ENCODE measurements at places on chromosomes 12 and 14.

GRCh38 chr12:84764001-84764400 lies 148.6 kb downstream of the SLC6A15 start:
- DNase-seq, result no peak

- DNase-seq, result no peak
These were observed 56.6 kb upstream of the SRSF5 start for GRCh38 chr14:69710378-69710777.

GRCh38 chr14:33376510-33376909 lies 437.8 kb downstream of the NPAS3 start:
- no peak for DNase-seq

GRCh38 chr12:50639721-50640120 lies 124.2 kb upstream of the ATF1 start:
- DNase-seq, result no peak

DNA sequence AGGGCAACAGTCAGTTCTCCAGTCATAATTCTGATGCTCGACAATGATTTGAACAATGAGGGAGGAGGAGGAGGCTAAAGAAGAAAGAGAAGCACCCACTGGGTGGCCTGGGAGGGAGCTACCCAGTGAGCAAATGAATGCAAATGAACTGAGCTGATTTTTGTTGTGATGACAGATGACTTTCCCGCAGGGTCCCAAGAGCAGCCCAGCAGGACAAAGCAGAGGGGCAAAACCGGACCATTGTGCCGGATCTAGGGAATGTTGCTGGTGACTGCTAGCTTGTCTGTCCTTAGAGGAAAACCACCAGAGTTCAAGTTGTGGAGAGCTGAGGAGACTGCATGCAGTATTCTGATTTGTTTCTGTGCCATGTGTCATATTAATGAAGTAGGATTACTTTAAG lies 162.8 kb downstream of the MON2 start:
- no peak for DNase-seq

DNA sequence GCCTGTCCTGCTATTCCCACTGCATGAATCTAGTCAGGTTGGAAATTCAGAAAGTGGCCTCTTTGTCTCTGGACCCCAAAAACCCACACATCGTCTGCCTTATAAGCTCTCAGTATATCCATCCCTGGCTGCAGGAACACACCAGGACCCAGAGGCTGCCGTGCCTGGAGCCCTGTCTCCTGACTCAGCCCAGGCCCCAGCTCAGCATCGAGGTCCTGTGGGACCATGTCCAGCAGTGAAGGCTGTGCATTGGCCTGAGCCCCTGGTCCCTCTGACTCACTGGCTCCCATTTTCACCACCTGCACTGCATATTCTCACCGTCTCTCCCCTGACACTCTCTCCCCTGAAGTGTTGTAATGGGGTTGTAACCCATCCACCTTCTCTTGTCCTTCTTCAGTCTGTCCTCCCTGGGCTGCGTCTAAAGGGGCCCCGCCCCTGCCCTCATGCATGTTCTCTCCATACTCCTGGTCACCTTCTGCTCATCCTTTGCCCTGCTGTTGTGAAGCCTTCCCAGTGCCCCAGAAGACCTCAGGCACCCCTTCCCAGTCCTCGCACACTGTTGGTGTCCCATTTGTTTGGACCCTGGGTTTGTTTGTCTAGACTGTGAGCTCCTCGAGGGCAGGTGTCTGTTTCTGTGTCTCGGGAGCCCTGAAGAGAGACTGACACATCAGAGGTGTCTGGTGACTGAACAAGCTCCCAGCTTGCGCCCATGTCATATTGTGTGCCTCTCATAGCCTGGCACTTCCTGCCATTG lies 43.8 kb downstream of the EVL start:
- no peak for DNase-seq

DNA sequence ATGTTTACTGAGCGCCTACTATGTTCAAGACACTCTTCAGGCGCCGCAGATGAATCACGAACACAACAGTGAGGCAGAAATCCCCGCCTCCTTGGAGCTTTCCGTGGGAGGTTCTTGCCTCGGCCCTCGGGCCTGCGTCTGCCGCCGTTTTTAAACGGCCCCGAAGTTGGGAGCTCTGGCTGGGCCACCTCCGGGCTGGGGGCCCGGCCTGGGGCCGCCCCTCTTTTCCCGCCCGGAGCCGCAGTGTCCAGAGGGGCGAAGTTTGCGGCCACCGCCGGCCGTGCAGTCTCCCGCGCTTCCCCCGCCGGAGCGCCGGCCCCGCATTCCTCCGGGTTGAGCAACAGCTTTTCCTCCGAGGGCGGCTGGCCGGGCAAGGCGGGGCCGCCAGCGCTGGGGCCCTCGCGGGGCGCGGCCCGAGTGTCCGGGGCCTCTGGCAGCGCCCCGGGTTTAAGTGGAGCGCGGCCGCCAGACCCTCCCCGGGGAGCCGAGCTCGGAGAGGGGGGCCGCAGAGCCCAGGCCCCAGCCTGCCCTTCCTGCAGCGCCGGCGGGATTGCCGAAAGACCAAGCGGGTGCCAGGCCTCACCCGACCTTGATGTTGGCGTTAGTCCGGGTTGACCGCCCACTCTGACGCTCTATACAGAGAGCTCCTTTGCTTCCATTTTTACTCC lies 18.7 kb upstream of the CTDSP2 start:
- DNase-seq, result no peak

GRCh38 chr12:25089738-25090137 lies 105.2 kb downstream of the DNAI7 start:
- DNase-seq, result no peak

DNA sequence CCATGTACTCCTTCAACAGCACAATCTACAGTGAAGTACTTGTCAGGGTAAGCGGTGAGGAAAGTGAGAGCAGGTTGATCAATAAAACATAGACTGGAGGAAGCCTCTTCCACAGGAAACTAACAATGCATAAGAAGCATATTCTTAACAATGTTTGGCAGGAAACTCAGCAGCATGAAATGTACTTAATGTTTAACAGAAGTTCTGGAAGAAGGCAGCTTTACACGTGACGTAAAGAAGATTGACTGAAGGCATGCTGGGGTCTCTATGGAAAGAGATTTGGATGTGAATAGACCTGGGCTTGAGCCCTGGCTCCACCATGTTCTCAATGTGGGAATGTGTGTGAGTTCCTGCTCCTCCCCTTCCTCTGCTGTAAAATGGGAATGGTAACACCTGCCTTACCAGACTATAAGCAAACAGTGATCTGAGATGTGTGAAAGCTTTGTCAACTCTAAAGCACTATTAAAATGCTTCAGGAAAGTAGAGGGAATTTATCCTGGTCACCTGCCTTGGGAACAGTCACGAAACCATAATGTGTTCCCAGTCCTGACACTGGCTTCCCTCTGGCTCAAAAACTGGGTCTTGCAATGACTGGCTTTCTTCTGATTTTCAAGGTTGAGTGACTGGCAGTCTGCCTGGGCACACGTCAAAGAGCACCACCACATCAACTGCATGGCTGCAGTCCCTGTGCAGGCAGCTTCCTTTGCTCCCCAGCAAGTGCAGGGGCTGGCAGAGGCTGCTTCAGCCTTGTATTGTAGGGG lies 384.6 kb downstream of the APAF1 start:
- DNase-seq, result no peak

DNA sequence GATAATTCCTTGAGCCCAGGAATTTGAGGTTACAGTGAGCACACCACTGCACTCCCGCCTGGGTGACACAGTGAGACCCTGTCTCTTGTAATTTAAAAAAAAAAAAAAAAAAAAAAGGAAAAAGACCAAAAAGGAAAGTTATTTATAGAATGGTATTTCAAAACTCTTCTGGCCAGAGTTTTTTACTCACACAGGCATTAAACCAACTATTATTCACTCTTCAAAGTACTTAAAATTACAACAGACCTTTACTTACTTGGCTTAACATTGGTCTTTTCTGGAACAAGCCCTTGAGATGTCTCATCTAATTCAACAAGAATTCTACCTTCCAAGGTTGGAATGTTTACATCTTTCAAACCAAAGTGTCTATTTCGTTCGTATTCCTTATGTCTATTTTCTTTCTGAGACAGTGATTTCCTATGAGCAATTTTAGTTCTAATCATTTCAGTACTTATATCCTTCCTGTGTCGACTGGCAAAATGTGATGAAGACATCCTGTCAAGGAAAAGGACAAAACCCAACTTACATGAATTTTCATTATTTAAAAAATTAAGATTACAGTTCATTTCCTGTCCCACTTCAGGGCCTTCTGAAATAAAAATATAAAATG lies 2.6 kb downstream of the DLGAP5 start:
- DNase-seq, result no peak

DNA sequence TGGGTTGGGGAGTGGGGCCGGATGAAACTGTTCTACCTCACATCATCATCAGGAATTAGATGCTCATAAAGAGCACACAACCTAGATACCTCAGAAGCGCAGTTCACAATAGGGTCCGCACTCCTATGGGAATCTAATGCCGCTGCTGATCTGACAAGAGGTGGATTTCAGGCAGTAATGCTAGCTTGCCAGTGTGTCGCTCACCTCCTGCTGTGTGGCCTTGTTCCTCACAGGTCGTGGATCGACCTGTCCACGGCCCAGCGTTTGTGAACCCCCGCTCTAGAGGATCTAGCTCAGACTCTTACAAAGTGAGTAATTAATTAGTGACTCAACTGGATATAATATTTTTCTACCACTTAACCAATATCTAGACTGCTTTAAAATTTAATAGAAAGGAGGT lies 5.8 kb downstream of the PPP1R12A start:
- DNase-seq, result no peak

GRCh38 chr12:129073157-129073915 lies 220.1 kb downstream of the GLT1D1 start:
- DNase-seq, result no peak

GRCh38 chr14:52000696-52001095 lies 11.3 kb downstream of the RTRAF start:
- no peak for DNase-seq

DNA sequence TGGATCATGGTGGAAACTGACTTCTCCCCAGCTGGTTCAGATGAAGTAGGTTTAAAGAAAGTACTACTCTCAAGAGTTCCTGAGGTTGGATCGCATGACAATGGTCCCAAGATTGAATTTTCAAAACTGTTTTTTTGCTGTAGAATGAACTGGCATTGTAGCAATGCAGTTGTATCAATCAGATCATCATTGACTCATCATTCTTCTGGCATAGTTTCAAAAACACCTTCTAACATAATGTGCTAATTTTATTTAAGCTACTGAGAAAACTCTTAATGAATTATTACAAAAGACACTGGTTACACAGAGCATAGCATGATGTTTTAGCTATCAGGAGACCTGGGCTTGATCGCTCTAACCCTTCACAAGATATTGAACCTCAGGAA lies 384.5 kb upstream of the DCN start:
- DNase-seq, result no peak

GRCh38 chr12:75908961-75909605 lies 122.5 kb downstream of the PHLDA1 start:
- DNase-seq, result no peak

DNA sequence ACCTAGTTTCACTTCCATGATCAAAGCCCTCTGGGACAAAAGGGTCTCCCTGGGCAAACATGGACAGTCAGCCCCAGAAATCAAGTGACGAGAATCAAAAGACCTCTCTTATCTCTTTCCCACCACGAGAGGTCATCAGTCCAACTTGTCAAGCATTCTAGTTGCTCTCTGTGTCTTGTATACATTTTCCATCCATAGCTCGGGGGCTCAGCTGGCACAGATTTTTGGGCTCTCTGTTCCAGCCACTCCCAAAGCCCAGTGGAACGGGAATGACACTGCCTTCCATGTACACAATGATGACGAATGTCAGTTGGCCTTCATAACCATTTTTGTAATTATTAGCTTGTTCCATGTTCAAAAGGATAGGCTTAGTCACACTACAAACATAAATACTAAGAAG lies 29.7 kb downstream of the NOS1 start:
- DNase-seq, result no peak

DNA sequence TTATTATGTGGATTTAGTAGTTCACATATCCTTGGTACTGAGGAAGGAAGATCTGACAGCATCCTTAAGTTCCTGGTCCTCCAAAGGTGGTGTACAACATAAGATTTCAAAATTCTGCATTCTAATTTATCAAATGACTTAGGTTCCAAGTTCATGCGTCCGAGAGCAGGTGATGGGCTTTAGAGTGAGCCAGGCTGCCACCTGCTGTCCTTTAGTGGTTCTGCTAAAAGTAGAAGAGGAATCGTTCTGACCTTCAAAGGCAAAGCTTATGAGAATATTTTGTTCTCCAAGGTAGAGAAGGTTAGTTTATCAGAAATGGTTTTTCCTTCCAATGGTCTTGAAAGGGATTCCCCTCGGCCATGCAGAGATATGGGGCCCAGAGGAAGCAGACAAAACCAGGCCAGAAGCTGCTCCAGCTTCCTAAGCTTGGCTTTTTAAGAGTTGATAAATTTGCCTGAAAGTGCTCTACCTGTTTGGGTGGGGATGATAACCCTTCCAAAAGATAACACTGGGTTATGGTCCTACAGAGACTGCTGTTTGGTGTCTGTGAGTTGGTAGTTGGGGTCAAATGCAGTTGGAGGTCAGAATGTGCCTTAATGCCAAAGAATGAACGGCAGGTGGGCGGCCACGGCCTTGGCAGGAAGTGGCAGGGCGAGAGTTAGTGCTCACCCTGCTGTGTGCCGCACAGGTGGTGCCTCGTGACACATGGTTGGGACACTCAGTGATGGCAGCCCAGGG lies 29.1 kb upstream of the LRTM2 start:
- no peak for DNase-seq

DNA sequence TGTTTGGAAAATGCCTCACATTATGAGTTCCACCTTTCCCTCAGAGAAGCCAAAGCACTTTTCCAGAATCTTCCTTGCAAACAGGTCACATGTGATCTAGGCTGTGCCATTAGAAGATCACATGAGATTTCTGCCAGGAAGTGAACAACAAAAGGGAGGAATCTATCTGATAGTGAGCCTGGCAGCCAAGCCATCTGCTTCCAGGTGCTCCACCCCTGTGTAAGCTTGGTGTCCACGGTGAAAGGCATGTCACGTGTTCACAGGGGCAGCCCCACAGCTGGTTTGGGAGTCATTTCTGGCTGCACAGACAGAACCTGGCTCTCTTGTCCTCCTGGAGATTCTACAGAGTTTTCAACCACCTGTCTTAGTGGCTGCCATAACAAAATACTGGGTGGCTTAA lies 3.5 kb upstream of the KSR2 start:
- no peak for DNase-seq

GRCh38 chr14:101352567-101352966 lies 208.7 kb upstream of the DIO3 start:
- DNase-seq, result no peak

GRCh38 chr12:24042651-24043050 lies 93.2 kb upstream of the SOX5 start:
- DNase-seq, result no peak

GRCh38 chr12:6326316-6327228 lies 15.3 kb downstream of the TNFRSF1A start:
- DNase-seq, result no peak

DNA sequence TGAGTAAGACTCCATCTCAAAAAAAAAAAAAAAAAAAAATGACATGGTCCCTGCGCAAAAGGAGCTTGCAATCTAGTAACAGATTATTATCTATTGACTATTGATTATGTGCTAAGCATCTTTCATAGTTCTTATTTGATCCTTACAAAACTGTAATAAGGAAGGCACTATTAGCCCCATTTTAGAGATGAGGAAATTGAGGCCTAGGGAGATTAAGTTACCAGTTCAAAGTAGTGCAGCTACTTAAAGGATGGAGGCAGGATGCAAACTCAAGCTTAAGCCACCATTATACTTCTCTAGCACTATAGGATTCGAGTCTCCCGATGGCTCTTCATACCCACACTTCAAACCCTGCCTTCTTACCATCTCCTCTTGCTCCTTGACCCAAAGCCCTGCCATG lies 31.3 kb downstream of the PLXNC1 start:
- DNase-seq, result no peak

- DNase-seq, result no peak
These were observed 94.1 kb downstream of the TRHDE start for GRCh38 chr12:72366255-72366654.

All from left renal cortex interstitium (tissue), 4 donors.